ENCODE measurements at places on chromosomes 16 and 17.
A peak's percentile ranks its signal among the peaks of the same experiment; 100 is the strongest.

GRCh38 chr17:48735062-48735351 lies 6.5 kb upstream of the HOXB13 start:
- DNase-seq, result no peak

DNA sequence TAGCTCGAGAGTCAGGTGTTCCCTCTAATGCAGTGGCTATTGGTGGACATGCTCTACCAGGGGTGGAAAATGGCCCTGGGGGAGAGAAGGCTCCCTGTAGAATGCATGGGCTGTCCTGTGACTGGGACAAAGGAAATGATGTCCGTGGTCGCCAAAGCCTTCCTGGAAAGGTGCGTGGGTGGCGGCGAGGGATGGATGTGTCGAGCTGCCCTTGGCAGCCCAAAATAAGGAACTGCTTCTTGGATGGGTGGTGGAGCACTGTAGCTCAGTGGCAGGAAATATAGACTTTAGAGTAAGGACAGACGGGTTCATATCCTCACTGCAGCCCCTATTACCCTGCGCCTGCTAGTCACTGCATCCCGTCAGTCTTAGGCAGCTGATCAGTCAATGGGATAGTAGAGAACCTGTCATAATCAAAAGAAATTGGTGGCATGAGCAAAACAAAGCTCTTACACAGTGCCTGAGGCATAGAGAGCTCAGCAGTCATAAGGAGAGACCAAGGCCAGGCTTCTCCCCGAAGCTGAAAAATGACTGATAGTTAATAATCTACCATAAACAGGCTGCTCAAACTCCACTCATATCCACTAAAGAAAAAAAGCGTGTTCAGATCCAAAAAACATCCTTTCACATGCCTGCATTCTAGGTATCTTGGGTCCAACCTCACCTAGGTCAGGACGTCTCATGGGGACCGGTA lies 123.5 kb upstream of the PLCG2 start:
- DNase-seq, result no peak

- DNase-seq, result no peak
These were observed 159 bp downstream of the USP36 start for GRCh38 chr17:78840530-78840779.

- DNase-seq, result no peak
These were observed 90.5 kb downstream of the TNFRSF13B start for GRCh38 chr17:16881239-16881924.

- DNase-seq, result no peak
These were observed 2.1 kb downstream of the CMTM1 start for GRCh38 chr16:66568355-66568754.

DNA sequence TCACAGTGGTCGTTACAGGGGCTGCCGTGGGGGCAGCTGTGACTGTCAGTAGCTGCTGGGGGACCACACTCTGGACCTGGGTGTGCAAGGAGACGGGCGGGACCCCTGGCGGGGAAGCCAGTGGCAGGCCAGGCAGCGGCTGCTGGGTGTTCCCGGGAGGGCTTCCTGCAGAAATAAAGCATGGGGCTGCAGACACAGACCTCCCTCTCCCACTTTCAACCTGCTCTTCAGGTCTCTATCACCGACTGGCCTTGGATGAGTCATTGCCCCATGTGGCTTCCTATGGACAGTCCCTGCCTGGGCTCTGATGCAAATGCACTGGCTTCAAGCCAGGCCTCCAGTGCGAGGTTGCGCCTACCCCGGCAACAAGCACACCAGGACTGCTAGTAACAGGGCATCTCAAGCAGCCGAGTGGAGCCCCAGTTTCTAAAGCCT lies 17.2 kb downstream of the SREBF1 start:
- DNase-seq, result peak; percentile 85

DNA sequence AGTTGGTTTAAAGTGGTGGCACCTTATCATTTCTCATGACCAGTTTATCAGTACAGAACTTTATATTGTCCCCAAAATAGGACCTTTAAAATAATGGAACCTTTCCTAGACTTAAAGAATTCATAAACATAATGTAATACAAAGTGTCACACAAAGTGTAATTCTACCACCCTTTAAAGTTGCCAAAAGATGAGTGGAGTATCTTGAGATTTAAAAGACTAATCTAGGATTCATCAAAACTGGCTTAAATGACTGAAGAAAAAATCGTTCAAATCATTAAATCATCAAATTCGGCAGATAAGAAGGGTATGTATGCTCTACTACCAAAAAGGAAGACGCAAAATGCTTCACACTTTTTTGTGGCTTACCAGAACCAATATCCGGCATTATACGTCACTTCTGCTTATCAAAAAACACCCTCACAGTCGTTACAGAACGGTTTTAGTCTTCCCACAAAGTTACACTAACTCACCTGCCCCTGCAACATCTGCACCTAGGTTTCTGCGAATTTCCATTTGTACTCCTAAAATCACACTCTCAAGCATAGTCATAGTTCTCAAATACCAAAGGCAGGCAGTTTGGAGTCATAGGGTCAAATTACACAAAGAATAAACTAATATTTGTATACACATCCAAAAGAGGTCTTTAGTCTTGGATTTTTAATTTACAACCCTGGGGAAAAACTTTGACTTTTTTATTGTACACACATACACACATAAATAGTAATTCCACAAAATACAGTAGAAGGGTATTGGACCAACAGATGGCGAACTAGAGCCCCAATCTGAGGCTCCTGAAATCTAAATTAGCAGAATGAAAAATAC lies 1.4 kb upstream of the KANSL1 start:
- DNase-seq, result peak; percentile 94

- DNase-seq, result no peak
These were observed 144.4 kb downstream of the ZNF18 start for GRCh38 chr17:11852912-11853311.

DNA sequence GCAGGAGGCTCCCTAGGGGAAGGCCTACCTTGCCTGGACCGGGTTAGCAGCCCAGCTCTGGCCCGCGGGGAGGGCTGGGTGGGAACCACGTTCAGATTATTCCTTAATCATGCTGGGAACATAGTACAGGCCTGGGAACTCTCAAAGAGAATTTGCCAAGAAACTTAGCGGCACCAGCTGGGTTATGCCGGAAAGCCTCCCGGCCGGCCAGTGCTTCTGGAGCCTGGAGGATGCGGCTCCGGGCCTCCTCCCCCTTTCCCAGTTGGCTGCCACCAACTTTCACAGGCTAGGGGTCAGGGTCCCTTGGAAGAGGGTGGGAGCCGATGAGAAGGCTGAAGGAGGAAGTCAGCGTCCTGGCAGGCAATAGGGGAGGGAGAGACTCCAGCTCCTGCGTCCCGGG lies 10.8 kb downstream of the NGFR start:
- no peak for DNase-seq

GRCh38 chr17:62014526-62014925 lies 50.6 kb downstream of the MED13 start:
- DNase-seq, result no peak

GRCh38 chr17:76268015-76268749 lies 3.0 kb downstream of the UBALD2 start:
- DNase-seq, result peak; percentile 78

DNA sequence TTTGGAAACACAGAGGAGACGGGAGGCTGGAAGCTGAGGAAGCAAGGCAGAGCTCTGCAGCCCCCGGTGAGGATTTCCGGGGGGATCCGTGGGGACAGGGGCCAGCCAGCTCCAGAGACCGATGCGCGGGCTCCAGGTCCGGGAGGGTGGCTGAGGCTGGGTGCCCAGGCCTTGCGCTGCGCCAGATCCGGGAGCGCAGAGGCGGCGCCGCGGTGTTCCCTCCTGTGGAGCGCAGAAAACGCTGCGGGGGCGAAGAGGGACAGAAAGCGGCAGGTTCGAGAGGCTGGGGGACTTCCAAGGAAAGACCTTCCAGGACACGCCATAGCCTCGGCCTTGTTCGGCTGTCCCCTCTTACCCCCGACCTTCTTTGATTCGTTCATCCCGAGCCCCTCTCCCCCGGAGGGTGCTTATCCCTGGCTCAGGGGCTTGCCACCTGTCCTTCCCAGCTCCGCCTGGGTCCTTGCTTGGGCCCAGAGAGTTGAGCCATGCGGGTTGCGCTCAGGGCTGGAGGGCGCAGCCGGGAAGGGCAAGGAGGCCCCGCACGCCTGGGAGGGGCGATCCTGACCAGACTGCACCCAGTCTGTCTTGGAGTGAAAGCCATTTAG lies 697 bp upstream of the SHISA9 start:
- DNase-seq, result no peak

Data from hematopoietic multipotent progenitor cell treated with erythropoietin and hydrocortisone succinate and interleukin-3 and kit ligand, for 6 days (in vitro differentiated cells).